ENCODE measurements at places on chromosomes 5 and 9.
A peak's percentile ranks its signal among the peaks of the same experiment; 100 is the strongest.

DNA sequence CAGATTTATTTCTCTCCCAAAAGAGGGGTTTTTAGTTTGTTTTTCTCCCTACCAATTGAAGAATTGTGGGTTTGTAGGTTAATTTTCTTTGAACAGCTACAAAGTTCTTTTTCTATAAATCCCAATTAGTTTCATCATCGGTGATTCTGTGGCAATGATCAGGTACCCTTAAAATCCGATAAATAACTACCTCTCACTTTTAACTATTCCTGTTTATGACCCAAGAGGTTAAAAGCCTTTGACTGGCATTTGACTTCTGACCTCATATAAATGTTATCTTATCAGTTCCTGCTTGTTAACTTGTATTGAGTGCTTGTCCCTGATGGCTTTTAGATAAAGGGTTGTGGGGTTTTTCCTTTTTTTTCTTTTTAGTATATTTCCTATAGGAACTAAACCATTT is 124.4 kb upstream of the TMEM161B start:
- no peak for DNase-seq
- no peaks in the 10 kb centered on the region for H3K27me3 ChIP-seq
- no peak overlapping the region for H3K4me3 ChIP-seq
- no peaks in the 10 kb centered on the region for H3K36me3 ChIP-seq
- no peak overlapping the region for H3K27ac ChIP-seq

- peaks cover 32% of the 10 kb centered on the region for H3K4me1 ChIP-seq
- no peaks in the 10 kb centered on the region for H3K36me3 ChIP-seq
- peak overlapping the region; percentile 2 for H3K4me3 ChIP-seq
- DNase-seq, result peak; percentile 90
These were observed 56.8 kb downstream of the NIPAL4 start for GRCh38 chr5:157516626-157517325.

DNA sequence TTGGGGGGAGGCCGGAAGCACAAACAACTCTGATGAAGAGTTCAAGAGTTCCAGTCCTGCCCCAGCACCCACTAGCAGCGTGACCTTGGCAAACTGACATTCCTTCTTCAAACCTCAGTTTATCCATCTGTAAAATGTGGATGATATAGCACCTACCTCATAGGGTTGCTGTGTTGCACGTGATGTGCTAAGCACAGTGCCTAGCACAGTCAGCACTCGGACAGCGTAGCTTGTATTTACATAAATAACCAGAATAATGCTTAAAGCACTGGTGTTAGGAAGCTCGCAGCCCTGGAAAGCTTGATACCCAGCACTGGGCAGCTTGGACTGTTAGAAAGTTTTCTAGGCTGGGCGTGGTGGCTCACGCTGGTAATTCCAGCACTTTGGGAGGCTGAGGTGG is 5.1 kb downstream of the PKN3 start:
- H3K27me3 ChIP-seq, result no peaks in the 10 kb centered on the region
- no peak for DNase-seq
- H3K36me3 ChIP-seq, result no peaks in the 10 kb centered on the region
- no peaks in the 10 kb centered on the region for H3K4me1 ChIP-seq

DNA sequence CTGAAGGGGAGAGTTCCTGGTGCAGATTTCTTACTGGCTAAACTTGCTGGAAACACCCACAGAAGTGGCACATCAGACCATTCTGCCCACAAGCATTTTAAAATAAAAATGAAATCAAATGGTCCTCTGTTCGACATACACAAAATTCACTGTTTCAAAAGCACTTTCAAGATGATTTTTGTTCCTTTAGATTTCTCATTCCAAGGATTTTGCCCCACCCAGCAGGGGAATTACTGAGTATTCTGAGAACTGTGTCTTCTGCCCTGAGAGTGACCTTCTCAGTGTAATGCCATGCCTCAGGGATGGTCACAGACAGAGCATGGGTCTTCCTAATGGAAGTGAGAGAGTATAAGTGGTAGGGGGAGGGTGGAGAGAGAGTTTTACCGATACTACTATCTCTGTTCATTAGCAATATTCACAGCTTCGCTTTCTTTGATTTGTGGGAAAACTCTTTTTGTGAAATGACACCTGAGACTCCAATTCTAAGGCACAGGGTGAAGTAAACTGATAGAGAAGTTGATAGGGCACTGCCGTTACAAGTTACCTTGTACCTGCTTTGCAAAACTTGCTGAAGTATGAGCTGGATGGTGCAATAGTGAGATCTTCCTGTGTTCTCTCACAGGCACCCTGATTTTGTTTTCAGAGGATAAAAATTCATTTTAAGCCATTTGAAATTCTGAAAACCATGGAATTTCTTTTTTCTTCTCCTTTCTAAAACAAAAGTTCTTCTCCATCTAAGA is 95.8 kb upstream of the CD180 start:
- peaks cover 6% of the 10 kb centered on the region for H3K36me3 ChIP-seq
- no peak for DNase-seq
- peak overlapping the region; percentile 32 for H3K27ac ChIP-seq
- no peak overlapping the region for H3K4me3 ChIP-seq

Data from MCF 10A (cell line).